AG04450 (cell line): ENCODE measurements at places on chromosomes 6 and 20.

DNA sequence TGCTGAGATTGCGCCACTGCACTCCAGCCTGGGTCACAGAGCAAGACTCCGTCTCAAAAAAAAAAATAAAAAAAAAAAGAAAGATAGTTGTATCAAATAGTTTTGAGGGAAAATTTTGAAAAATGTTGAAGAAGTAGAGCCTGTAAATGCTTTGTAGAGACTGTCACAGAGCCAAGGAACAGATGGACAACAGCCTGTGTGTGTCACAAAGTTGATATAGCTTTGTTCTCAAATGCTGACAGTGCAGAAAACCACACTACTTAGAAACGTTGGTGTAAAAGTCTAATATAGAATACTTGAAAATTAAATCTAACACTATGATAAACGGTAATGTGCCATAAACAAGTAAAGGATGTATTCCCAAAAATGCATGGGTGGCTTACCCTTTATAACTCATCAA lies 25.4 kb downstream of the PTK7 start:
- DNase-seq, result no peak

DNA sequence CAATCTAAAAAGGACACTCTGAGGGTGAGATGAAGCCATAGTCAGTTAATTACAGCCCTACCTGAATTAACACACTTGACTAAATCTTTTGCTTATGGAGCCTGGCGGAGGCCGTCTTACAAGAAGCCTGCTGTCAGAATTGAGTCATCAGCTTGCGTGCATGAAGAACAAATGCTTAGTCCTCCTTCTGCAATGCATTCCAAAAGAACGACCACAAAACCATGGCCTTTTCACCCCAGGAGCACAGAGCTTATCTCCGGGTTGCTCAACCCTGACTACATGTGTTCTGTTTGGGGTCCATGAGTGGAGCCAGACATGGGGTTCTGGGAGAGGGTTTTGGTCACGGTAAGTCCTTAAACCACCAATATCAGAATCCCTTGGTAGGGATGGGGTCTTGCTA lies 318.1 kb downstream of the CLIC5 start:
- peak; percentile 91 for DNase-seq

- no peak for DNase-seq
Measured at GRCh38 chr6:72824833-72825232, 203.0 kb downstream of the KCNQ5 start.

- no peak for DNase-seq
Measured at GRCh38 chr20:50328996-50329898, 138.6 kb downstream of the CEBPB start.

DNA sequence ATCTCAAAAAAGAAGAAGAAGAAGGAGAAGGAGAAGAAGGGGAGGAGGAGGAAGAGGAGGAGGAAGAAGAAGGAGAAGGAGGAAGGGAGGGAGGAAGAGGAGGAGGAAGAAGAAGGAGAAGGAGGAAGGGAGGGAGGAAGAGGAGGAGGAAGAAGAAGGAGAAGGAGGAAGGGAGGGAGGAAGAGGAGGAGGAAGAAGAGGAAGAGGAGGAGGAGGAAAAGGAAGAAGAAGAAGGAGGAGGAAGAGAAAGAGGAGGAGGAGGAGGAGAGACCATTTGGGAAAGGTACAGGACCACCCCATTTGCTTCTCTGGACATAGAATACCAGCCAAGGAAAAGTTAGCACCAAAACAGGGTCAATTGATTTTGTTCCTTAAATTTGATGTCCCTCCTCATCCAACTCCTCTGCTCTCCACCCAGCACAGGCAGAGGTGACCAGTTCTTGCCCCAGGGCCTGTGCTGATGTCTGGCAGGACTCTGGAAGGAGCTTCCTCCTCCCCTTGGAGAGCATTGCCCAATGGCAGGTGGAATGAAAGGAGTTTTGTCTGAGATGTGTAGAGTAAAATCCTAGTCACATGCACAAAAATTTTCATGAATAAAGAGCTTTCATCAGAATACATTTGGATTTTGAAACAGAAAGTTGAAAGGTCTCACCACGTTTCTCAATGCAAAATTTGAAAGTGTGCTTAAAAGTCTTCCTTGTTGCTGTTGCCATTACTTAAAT lies 182.9 kb downstream of the LY86 start:
- DNase-seq, result no peak

GRCh38 chr6:56002336-56002735 lies 126.9 kb upstream of the BMP5 start:
- DNase-seq, result no peak

GRCh38 chr6:52929321-52930164 lies 20.0 kb upstream of the GSTA3 start:
- peak; percentile 47 for DNase-seq

- no peak for DNase-seq
Measured at GRCh38 chr20:24501764-24502556, 32.5 kb downstream of the SYNDIG1 start.

DNA sequence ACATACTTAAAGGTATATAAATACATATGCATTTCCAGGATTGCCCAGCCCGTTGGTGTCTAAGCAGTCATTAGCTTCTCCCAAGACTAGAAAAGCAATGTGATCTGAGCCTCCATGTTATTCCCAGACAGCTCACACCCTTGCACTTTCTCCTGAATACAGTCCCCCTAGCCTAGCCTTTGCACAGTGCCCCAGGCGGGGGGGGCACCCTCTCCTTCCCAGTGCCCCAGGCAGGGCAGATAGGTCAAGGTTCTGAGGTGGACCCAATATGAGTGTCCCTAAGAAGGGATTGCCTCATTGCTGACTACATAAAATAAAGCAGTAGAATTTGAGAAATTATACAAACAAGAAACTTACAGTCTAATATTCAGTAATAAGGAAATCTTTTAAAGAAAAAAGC lies 15.4 kb upstream of the GNRH2 start:
- DNase-seq, result no peak

GRCh38 chr6:136338486-136338885 lies 48.8 kb upstream of the BCLAF1 start:
- DNase-seq, result no peak

DNA sequence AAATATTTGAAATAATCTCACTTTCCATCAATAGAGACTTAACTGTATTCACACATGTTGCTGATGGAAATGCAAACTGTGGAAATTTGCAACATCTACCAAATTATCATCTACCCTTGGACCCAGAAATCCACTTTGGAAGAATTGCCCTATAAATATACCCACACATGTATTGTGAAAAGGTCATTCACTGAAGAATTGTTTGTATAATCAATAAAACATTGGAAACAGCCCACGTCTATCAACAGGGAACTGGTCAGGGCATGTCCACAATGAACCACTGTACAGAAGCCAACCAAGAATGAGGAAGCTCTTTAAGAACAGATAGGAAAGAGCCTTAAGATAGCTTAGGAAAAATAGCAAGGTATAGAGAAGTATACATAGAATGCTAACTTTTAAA lies 36.2 kb downstream of the PXDC1 start:
- DNase-seq, result no peak

- DNase-seq, result no peak
Measured at GRCh38 chr6:136282906-136283305, 6.7 kb downstream of the BCLAF1 start.

DNA sequence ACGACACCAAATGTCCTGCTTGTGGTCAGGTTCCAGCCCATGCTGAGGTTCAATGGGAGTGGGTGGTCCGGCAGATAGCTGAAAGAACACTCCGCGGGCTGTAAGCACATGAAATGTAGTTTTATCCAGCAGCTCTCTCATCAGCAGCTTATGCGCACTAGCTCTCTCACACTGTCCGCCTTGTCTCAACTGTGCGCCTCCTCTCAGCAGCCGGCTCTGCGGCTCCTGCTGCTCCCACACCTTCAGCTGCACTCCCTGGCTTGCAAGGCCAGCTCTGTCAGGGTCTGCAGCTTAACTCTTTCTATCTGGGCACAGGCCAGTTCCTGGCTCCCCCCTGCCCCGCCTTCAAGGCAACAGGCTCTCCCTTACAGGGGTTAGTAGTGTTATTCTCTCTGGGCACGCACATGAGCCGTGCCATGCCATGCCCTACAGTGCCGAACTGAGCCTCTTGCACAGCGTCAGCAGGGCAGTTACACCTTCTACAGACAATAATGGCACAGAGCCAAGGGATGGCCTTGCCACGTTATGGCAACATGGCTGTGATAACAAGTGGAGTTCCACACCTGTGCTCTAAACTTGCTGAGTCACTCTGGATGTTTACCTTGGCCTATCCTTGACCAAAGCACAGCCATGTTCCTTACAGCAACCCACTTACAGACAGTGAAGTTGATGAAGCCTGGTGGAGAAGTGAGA lies 84.0 kb upstream of the LRFN2 start:
- DNase-seq, result no peak

DNA sequence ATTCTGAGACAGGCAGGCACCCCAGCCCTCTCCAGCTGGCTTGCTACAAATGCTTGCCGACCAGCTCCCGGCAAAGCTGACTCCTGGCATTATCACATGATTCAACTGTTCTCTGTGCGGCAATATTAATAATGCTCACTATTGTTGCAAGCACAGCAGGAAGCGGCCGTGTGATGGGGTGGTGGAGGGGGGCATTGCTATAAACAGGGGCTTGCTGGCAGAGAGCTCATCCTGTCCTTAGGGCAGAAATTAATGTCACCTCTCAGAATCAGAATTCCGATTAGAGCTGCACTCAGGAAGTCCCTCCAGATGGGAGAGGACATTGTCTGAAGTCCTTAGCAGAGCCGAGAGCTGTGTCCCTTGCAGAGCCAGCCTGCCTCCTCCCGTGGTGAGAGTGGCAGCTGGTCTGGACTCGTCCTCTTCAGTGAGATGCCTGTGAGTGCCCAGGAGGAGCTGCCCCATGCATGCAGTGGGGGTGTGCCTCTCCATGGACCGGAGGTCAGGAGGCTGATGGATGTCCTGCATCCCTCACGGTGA lies 162.5 kb downstream of the CDH4 start:
- no peak for DNase-seq

GRCh38 chr20:25072226-25072811 lies 9.6 kb downstream of the VSX1 start:
- no peak for DNase-seq

DNA sequence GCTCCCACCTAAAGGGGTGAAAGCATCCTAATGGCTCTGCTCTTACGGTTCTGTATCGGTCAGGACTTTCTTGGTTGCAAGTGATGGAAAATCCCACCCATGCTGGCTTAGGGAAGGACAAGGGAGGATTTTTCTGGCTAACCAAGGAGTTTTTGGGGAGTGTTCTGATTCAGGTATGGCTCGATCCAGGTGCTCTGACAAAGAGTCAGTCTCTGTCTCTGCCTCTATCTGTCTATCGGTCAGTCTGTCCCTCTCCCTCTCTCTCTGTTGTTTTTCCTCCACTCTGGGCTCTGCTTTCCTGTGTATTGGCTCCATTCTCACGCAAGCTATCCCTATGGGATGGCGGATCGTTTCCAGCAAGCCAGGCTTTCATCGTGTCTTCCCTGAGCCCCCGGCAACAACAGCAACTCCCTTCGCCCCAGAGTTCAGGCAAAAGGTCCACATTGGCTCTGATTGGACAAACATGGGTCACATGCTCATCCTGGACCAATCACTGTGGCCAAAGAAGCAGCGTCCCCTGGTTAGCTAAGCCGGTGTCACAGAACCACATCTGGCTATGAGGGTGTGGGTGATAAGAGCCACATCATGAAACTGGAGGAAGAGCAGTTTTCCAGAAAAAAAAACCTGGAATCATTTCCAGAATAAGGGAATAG lies 160.3 kb downstream of the BMP7 start:
- no peak for DNase-seq

DNA sequence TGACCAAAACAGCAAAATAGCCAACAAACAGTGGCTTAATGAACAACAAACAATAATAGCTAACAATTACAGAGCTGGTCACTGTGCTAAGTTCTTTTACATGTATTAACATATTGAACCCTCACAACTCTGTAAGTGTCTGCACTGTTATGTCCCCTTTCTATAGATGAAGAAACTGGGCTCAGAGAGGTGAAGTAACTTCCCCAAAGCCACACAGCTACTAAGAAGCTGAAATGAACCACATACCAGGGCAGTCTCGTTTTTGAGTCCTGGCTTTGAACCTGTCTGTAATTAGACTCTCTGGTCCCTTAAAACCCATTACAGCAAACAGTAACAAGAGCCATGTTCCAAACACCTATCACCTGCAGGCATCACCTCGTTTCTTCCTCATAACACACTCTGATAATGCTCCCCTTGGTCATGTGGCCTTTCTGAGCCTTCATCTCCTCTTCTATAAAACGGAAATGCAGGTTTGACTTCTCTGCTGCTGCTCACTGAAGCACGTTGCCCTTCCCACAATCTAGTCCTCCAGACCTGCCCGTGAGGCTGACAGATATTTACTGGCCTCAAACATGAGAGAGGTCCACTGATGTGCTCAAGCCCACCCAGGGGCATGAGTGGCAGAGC lies 23.3 kb downstream of the KCNK15 start:
- no peak for DNase-seq

DNA sequence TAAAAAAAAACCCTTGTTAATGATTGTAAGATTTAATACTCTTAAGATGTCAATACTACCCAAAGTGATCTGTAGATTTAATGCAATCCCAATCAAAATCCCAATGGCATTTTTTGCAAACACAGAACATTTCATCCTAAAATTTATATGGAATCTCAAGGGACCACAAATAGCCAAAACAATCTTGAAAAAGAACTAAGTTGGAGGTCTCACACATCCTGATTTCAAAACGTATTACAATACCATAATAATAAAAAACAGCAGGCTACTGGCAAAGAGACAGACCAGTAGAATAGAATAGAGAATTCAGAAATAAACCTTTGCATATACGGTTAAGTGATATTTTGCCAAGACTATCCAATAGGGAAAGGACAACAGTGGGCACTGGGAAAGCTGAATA lies 331.9 kb upstream of the JARID2 start:
- DNase-seq, result no peak

DNA sequence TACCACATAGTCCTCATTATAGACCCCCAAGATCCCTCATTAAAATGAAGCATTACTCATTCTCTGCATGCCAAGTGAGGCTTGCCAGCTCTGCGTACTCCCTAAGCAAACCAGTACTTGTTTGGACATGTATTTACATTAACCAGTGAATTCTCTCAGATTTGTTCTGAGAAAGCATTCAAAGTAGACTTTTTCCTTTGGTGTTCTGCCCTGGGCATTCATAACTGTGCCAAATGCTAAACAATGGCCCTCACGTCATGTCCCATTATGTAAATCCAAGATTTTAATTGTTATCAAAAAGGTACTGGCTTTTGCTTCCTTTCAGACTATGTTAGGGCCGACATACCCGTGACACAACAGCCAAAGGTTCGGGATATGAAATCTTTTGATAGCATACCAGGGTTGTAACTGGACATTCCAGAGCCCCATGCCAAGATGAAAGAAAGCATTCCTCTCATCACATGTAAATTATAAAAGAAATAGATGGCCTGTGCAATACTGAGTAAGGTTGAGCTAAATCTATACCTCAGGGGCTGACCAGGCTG lies 164.2 kb downstream of the ADAT2 start:
- DNase-seq, result no peak

DNA sequence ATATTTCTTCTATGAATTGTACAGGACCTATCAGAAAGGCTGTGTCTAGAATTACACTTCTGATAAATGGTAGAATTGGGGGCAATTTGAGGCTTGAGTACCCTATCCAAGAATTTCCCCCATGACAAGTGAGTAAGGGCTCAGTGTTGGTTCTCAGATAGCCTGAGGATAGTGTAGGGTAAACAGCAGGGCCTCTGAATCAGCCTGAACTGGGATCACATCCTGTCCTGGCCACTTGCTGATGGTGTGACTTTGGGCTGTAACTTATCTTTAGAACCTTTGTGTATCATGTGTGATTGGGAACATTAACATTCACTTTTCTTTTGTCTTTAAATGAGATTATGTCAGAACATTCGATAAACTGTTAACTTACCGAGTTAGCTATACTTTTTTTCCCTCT lies 151.0 kb downstream of the CLIC5 start:
- DNase-seq, result no peak

GRCh38 chr6:116511424-116512110 lies at the start of gene CALHM5:
Gene CALHM5 (plus strand): TSS chr6:116511639. CDS start chr6:116511697, 58 bp downstream.
- DNase-seq, result peak; percentile 78

GRCh38 chr20:22762576-22763256 lies 178.3 kb upstream of the FOXA2 start:
- no peak for DNase-seq
